ENCODE measurements at places on chromosomes 11 and 22.

GRCh38 chr22:24016156-24016555 lies 5.1 kb downstream of the CABIN1 start:
- DNase-seq, result no peak

GRCh38 chr11:117824571-117825537 lies at the start of gene FXYD2:
Gene FXYD2, minus strand, starts transcription at chr11:117824744. Its CDS starts 66 bp downstream, at chr11:117824678.
- no peak for DNase-seq

DNA sequence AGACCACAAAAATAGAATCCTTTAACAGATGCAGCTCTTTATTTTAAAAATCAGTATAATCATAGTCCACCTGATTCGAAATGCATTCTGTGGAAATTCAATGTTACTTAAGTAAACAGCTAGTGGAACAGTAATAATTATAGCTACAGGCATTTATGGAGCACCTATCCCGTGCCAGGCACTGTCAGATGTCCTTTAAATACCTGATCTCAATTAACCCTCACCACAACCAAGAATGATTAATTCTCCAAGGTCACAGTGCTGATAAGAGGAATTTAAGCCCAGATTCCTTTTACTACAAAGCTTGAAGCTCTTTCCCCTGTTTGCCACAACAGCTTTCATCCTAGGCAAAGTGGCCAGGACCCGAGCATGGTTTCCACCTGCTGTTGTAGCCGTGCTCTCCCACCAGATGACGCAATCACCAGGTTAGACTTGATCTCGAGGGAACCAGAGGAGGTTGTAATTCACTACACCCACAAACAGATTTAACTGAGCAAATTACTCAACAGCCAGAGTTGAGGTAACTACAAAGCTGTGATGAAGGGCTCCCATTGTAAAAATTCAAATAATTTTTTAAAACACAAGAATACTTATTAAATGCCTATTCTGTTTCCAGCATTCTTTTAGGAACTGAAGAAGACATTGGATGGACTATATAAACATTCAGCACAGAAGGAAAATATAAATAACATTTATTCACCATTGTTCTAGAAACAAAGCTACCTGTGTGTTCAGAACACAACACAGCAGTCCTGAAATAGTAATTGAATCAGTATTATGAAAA lies 10.3 kb downstream of the PRDM10 start:
- DNase-seq, result peak; percentile 53

DNA sequence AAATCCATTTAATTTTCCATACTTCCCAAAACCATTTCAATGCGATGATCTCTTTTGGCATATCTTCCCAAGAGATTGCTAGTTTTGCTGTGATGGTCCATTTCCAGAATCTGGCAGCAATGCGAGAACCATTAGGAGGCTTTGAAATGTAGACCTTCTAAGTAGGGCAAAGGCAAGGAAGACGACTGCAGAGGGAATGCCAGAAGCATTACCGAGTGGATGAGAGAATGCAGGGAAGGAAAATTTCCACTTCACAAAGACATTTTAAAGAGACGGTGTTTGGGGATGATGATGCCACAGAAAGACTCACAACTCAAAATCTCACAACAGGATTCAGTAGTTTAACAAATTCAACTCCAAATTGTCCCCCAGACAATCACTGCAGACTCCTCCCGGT lies 471 bp upstream of the CEP126 start:
- DNase-seq, result no peak

DNA sequence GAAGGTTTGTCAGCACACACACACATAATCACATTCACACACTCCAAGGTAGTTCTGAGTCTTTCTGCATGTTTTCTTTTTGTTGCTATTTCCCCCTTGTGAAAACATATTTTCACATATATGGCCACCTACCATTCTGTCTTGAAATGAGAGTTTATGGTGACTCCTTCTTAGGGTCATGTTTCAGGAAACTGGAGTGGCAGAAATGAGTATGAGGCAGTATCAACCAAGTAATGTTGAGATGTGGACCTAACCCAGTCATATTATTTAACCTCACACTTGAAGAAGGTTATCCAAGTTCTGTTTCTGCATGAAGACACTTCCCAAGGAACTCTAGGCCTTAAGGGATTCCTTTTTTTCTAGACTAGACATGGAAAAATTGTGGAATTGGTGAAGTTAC lies 481.4 kb downstream of the ETS1 start:
- no peak for DNase-seq

DNA sequence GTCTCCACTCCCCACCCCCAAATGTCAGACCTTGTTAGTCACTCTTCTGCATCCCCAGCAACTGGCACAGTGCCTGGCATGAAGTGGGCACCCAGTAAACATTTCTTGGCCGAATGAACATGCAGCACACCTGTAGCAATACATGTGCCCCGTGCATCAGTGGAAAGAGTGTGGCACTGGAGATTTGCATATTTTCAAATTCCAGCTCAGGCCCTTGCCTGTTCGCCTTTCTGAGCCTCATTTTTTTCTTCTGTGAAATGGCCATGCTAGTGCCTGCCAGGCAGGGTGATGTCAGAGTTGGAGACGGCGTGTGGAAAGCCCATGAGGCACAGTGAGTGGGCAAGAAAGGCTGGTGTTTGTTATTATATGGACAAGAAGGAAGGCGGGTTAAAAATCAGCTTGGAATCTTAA lies 38.7 kb downstream of the CD82 start:
- DNase-seq, result peak; percentile 97

DNA sequence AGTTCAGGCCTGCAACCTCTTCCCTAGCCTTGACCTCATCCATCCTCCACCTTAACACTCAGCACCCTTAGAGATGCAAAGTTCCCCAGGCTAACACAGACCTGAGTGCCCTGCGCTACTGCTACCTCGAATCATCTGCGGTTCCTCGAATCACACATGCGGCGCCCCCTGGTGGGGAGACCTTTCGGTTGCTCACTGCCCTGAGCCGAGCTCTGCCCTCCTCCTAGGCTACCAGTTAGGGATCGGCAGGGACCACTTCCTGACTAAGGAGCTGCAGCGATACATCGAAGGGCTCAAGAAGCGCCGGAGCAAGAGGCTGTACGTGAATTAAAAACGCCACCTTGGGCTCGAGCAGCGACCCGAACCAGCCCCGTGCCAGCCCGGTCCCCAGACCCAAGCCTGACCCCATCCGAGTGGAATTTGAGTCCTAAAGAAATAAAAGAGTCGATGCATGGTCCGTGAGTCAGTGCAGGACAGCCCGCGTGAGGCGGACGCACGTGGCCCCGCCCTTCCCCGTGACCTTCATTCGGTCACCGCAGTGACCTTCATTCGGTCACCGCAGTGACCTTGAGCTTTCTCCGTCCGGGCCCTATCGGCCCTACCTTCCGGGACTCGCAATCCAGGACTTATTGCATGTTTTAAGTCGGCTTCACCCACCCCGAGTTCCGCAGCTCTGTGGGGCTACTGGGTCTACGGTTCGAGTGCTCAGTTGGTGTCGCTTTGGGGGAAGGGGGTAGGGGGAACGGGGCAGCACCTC lies 830 bp upstream of the ESRRA start:
- DNase-seq, result peak; percentile 93

- peak; percentile 73 for DNase-seq
Observed at GRCh38 chr11:120324932-120325810, at the start of gene TLCD5. Gene TLCD5, plus strand, starts transcription at chr11:120325299. Its CDS starts 2,143 bp downstream, at chr11:120327442.
